ENCODE measurements at places on chromosomes 4 and X.

DNA sequence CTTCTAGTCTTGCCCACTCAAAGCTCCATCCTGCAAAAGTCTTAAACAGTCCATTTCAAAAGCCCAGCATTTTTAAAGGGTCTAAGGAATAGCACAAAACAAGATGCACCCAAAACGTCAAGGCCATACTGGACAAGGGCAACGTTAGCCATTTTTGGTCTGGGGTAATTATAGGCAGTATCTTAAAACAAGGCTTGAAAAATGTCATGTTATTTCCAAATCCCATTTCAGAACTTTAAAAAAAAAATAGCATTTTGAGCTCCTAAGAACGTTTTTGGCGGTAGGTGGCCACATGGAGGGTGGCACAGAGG lies 584 bp upstream of the TMEM165 start:
- no peak for DNase-seq

GRCh38 chrX:103356130-103356798 lies at the start of gene TCEAL9:
Gene TCEAL9, plus strand, starts transcription at chrX:103356506. Its CDS starts 1,179 bp downstream, at chrX:103357685.
- DNase-seq = peak; percentile 81

DNA sequence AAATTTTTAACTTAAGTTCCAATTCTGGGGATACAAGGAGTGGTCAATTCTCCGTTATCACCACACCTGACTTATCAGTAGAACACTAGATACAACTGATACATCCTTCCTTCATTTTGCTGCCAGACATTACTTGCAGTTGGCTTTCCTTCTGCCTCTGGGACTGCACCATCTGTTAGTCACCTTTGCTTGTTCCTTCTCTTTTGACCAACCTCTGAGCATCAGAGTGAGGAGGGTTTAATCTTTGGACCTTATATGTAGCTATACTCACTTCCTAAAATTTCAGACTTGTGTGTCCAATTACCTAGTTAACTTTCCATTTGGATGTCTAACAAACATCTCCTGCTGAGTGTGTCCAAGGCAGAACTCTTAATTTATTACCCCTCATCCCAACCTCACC lies 330.7 kb downstream of the PTTG2 start:
- DNase-seq = no peak

GRCh38 chr4:96097040-96097607 lies 257.2 kb downstream of the PDHA2 start:
- DNase-seq = no peak

GRCh38 chr4:80876810-80877209 lies 153.7 kb upstream of the BMP3 start:
- DNase-seq = no peak

GRCh38 chr4:181939199-181939945 lies 303.8 kb upstream of the TENM3 start:
- DNase-seq = no peak

DNA sequence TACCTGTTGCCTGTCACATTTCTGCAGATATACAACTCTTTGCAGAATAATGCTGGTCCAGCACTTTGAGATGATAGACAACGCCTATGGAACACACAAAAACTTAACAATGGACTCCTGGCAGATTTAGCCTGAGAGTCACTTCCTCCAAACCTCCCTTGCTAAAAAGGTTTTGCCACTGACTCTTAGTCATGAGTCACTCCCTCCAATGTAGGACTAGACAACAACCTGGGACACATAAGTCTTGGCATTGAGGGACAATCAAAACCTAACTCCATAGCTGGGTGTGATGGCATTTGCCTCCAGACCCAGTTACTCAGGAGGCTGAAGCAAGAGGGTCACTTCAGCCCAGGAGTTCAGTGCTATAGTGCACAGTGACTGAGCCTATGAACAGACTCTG lies 22.0 kb upstream of the EIF4E start:
- DNase-seq = no peak

DNA sequence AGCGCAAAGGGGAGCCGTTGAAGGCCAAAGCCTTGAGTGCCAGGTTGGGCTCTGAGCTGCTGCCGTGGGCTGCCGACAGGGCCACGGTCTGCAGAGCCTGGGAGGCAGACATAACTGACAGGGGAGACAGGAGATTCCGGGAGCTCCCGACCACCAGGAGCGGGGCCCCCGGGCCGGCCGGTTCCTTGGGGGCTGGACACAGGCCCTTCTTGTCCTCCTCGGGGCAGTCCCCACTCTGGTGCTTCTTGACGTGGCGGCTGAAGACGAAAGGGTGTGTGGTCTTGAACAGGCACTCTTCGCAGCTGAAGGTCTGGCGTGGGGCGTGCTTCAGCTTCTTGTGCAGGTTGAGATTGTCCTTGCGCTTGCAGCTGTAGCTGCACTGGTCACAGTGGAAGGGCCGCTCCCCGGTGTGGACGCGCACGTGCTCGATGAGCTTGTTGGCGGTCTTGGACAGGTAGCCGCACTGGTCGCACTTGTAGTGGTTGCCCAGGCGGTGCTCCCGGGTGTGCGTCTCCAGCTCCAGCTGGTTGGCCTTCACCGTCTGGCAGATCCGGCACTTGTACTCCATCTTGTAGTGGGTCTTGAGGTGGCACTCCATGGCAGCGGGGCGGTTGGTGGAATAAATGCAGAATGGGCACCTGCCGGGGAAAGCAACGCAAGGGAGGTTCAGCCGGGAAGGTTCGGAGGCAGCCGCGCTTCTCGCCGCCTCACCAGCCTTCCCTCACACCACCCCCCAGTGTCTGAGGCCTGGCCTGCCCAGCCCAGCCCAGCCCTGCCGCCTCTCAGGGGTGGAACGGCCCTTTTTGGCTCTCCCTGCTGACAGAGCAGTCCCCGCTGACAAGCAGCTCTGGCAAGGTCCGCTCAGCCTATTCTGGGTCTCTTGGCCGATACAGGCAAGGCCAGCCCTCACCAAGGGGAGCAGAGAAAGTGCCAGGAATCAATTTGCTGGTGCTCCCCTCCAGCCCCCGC lies 81.3 kb downstream of the C4orf51 start:
- DNase-seq = no peak

GRCh38 chr4:40515037-40515397 lies 114.6 kb downstream of the RBM47 start:
- DNase-seq = no peak

DNA sequence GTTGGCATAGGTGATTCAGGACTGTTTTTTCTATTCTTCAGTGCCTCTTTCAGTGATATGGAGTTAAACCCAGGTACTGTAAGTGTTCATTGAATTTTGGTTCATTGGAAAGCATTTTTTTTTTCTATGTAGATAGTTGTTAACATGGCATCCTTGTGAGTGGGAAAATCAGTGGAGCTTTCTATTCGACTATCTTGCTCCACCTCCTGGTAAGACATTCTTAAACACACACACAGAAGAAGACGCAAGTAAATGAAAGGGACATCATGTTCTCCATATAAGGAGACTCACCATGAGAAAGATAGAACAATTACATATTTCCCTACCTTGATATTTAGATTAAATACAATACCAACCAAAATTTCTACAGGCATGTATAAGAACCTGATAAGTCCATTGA lies 598.5 kb upstream of the SPANXN1 start:
- no peak for DNase-seq

DNA sequence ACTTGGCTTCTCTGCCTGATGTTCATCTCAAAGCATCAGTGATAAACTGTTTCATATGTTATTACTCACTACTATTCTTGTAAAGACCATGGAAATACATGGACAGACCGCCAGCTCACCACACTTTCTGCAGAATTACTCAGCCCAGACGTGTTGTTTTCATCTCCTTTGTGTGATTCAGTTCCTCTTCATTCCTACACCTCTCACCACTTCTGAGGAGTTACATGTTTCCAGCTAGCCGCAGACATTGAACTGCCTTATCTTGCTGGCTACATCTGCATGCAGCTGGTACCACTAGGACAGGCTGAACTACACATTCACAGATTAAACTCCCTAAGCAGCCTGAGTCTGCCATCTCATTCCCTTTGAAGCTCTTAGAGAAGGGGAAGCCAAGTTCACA lies 443.2 kb upstream of the FGF16 start:
- DNase-seq = no peak

GRCh38 chrX:144896323-144896722 lies 351.0 kb upstream of the SPANXN1 start:
- peak; percentile 3 for DNase-seq

DNA sequence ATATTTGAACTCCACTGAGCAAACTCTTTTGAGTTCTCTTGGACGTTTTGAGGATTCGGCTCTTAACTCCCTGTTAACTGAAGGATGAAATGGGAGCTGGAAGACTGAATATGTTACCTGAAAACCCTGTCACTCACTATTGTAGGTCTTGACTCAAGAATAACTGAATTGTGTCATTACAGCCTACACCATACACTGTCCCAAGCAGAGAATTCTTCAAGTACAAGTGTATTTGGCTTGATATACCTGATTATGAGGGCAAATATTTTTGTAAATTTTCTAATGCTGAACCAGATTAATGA lies 276.1 kb downstream of the CFAP299 start:
- no peak for DNase-seq

GRCh38 chr4:7020290-7020689 lies 22.9 kb upstream of the TADA2B start:
- no peak for DNase-seq

GRCh38 chr4:147011411-147011810 lies 65.7 kb upstream of the TTC29 start:
- DNase-seq = no peak

- DNase-seq = no peak
Observed at GRCh38 chr4:3026540-3026939, 47.8 kb downstream of the HTT-AS start.

- DNase-seq = no peak
Observed at GRCh38 chr4:168480931-168481611, 779 bp upstream of the DDX60L start.

DNA sequence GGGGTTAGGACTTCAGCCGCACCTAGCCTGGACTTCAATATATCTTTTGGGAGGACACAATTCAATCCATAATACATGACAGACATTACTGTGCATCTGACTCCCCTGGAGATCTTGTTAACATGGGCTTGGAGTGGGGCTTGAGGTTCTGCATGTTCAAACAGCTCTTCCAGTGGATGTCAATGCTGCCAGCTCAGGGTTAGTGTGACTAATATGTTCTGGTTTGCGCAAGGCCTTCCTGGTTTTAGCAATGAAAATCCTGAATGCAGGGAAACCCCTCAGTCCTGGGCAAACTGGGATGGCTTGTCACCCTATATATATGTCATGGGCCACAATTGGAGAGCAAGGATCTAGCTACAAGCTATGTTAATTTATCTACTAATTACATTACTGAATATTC lies 2.7 kb upstream of the TSPAN7 start:
- no peak for DNase-seq

- peak; percentile 78 for DNase-seq
Observed at GRCh38 chrX:74421036-74421739, at the start of gene SLC16A2. Gene SLC16A2, plus strand, starts transcription at chrX:74421493. Its CDS starts 145 bp downstream, at chrX:74421638.

GRCh38 chr4:147633113-147633512 lies 15.9 kb downstream of the TMEM184C start:
- DNase-seq = no peak

Data from NCI-H1694 treated with DMSO at 0.1 percent for 48 hours (cell line).